ENCODE measurements at places on chromosomes 1 and 21. TPM values are rescaled to one million over a fixed set of nuclear protein-coding genes. Genes with fewer than 3 reads are reported as not detected.

PSRC1 gene
- total RNA-seq = 5.5 TPM

FAM78B gene
- 0.13 TPM for total RNA-seq

OLIG2 gene
- not detected for total RNA-seq

SON gene
- total RNA-seq = 128 TPM

DNA sequence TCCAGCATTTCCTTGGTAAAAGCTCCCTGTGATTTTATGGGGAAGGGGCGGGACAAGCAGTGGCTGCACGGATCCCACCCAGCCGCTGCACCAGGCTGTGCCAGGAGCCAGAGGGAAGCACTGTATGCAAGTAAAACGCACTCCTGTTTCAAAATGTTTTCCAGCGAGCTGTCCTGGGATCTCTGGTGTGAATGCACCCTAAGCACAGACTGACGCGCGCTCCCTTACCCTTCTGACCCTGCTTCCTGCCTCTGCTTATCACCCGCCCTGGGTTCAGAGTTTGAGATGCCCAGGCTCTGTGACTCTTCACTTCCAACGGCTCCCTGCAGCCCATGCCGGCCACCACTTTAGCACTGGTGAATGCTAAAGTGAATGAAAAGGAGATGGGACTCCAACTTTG lies 131.2 kb downstream of the RHOU start:
- no peak for DNase-seq

- peak; percentile 48 for DNase-seq
These were observed 25.1 kb upstream of the PLEKHA6 start for GRCh38 chr1:204384636-204385352.

GRCh38 chr1:160094806-160095205 lies 3.6 kb downstream of the IGSF8 start:
- no peak for DNase-seq

GRCh38 chr1:37393173-37394120 lies 80.9 kb upstream of the ZC3H12A start:
- no peak for DNase-seq
